ENCODE measurements at places on chromosomes 11 and 22.

DNA sequence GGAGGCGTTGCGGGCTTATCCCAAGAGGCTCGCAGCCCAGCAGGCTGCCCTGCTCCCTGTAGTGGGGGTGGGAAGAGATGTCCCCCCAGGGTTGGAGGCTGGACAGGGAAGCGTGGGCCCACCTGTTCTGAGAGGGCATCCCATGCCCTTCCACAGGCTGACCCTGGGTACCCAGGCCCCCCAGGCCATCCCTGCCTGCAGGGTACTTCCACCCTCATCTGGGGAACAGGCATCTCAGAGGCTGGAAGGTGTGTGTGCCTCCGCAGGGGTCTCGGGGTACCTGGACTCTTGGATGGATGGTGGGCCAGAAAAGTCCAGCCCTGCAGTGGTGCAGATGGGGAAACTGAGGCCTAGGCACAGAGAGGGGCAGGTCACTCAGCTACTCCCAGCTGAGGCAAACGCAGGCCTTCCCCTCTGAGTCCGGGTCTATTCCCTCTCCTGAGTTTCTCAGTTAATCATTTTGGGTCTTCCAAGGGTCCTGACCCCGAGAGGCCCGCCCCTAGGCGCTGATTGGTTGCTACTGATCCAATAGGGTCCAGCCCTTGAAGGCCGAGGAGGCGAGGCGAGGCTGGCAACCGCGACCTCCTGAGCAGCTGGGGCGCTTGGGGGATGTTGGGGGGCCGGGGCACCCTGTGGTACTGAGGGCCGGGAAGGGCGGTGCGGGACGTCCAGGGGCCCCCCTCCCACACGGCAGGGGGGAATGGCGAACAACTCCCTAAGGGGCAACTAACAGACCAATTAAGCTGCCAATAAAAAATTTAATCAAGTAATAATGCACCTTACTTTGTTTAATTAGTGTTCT lies 23.8 kb downstream of the FLRT1 start:
- DNase-seq: no peak

DNA sequence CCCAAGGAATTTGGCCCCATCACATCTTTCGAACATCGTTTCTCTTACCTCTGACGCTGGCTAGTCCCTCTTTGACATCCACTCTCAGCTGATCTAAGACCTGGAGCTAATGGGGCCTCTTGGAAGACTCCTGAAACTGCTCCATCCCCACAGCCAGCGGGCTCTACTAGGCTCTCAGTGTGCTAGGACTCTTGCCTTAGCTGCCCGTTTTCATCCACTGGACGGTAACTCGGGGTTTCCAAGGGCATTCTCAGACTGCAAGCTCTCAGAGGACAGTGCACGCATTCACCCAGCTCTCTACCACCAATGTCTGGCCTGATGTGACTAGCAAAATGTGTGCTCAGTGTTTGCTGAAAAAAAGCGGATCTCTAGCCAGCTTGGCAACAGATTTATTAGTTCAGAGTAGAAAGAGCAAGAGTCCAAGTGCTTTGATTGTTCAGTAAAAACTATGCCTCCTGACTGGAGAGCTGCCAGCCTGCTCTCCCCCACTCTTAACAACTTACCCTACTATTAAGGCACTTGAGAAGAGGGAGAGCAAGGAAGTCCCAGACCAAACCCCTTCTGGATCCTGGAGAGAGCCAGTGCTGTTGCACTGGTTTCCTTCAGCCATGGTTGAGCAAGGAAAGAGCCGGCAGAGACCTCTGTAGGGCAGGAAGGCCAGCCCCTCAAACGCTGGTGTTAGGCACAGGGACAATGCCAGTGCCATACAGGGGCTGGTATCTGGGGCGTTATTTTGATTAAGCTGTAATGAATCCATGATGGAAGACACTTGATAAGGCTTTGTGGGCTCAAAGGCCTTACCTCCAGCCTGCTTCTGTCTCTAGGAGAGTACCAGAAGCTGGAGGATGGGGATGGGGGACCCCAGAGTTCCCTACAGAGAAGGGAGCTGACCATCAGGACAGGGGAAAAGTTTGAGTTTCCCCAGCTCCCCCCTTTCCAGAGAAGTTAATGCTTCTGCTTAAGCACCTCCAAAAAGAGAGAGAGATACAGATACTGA lies 9.2 kb downstream of the RELA start:
- no peak for DNase-seq

GRCh38 chr22:18148293-18148965 lies 1.5 kb upstream of the USP18 start:
- DNase-seq: no peak

GRCh38 chr11:3859373-3859881 lies 4.0 kb downstream of the STIM1 start:
- DNase-seq: no peak

GRCh38 chr11:94400050-94400449 lies 1.2 kb downstream of the GPR83 start:
- DNase-seq: no peak

- DNase-seq: no peak
Observed at GRCh38 chr11:84224042-84224441, 937.9 kb upstream of the CCDC90B start.

GRCh38 chr11:70089631-70090030 lies 11.5 kb downstream of the ANO1 start:
- DNase-seq: no peak

- DNase-seq: no peak
Observed at GRCh38 chr22:27935897-27936296, 16.8 kb upstream of the PITPNB start.

DNA sequence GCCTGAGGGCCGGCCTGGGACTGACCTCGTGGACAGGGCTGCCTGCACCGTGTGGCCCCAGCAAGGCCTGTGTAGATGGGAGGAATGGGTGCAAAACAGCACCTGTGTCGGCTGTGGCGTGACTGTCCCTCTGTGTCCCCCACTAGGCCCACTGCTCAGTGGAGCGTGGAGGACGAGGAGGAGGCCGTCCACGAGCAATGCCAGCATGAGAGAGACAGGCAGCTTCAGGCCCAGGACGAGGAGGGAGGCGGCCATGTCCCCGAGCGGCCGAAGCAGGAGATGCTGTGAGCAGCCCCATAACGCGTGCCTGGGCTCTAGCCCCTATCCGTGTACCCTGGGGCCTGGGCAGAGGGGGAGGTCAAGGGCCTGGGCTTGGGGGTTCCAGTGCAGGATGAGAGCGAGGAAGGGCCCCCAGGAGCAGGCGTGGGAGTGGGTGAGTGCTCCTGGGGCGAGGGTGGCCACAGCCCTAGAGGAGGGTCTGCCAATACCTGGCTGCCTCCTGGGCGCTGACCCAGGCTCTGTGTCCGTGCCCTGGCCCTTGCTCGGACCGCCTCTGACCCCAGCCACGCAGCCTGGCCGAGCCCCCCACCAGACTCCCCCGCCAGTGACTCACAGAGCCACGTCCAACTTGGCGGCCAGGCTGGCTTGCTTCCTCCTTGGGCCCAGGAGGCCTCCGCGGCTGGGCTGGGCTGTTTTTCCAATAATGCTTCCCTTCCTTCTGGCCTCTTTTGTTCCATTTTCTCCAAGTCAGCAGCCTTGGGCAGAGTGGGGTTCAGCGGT lies 11.6 kb downstream of the PRR33 start:
- no peak for DNase-seq

All from HFF-Myc (cell line).